ENCODE measurements at places on chromosomes 16 and 17.

- no peak for DNase-seq
Observed at GRCh38 chr17:35021520-35022380, 41.4 kb downstream of the LIG3 start.

- no peak for DNase-seq
Observed at GRCh38 chr17:46163316-46163715, 29.9 kb downstream of the KANSL1 start.

DNA sequence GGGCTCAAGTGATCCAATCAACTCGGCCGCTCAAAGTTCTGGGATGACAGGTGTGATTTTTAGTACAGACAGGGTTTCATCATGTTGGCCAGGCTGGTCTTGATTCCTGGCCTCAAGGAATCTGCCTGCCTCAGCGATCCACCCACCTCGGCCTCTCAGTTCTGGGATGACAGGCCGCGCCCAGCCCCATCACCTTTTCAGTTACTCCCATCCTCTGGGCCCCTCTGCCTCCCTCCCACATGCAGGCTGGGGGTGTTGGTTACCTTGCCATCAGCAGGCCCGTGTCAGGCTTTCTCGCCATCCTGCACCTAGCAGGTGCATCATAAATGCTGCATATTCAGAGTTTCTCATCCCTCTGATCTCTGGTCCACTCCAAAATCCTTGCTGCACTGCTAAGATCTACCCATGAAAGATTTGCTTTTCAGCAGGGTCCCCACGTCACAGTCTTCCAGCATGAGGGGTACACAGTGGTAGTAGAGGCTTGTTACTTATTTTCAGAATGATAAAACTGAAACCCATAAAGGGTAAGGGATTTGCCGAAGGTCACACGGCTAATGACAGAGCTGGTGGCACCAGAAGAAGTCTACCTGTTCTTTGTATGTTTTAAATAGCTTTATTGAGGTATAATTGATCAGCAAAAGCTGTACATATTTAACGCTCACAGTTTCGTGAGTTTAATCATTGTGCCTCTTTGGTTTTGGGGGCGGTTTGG is 16.6 kb downstream of the PMM2 start:
- DNase-seq, result no peak

- peak; percentile 81 for DNase-seq
Observed at GRCh38 chr17:78325076-78325687, 34.7 kb downstream of the SOCS3 start.

GRCh38 chr16:67668495-67669157 is 2.0 kb downstream of the C16orf86 start:
- no peak for DNase-seq

DNA sequence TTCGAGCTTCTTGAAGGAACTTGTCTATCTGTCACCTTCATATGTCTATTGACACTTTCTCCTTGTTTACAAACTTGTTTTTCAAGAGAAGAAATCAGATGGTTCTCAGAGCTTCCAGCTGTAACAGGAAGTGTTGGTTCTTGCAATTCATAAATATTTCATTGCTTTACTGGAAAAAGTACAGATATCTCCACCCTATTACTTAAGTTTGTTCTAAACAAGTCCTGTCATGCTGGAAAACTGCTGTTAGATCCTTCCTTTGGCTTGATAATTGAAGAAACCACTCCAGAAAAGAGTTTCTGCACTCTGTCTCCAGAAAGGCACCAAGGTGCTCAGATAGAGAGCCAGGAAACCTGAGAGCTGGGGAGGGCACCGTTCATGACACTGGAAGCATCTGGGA is 181.6 kb downstream of the DNAH9 start:
- no peak for DNase-seq

DNA sequence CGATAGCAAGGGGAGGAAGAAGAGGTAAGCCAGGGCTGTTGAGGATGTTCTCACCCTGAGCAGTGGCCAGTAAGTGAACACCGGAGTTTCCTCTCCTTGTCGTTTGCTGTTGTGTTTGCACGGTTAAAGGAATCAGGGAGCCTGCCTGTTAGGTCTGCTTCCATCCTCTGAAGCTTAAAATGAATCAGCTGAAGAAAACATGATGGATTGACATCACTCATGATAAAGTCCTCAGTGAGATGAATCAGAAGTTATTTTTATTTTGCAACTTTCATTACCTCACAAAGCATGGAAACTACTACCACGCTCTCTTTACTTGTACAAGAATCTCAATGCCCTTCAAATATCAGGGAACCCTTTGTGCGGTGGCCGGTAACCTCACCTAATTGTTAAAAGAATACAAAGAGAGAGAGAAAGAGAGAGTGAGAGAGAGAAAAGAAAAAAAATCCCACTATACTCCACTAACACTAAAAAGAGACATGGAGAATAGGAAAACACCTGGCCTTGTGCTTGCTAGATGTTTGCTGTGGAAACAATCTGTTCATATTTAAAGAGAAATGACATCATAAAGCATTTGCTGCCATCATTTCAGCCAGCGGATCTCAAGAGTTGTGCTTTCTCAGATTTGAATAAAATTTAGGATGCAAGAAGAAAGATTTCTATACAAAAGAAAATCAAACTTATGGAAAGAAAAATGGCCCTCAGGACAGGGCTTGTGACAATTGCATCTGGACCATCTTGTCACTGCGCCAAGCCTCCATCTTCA is 441.6 kb upstream of the SALL1 start:
- no peak for DNase-seq

GRCh38 chr17:34499576-34499975 is 79.8 kb upstream of the TMEM132E start:
- no peak for DNase-seq

DNA sequence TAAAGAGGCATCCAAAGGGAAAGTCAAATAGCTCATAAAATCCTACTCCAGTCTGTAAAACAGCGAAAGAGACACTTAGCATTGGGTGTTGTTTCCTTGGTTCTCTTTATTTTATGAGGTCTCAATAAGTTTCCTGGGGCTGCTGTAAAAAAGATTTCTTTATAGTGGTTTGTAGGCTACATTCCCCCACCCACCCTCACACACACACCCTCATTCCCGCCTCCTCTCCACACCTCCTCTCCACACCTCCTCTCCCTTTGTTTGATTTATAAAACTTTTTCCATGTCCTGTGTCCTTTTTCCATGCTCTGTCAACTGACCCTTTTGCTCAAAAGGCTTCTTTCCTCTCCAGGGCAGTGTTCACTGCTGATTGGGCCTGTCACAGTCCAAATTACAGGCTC is 178.9 kb upstream of the SOX9 start:
- no peak for DNase-seq

GRCh38 chr17:67132366-67132765 is 88.0 kb downstream of the CACNG1 start:
- no peak for DNase-seq

DNA sequence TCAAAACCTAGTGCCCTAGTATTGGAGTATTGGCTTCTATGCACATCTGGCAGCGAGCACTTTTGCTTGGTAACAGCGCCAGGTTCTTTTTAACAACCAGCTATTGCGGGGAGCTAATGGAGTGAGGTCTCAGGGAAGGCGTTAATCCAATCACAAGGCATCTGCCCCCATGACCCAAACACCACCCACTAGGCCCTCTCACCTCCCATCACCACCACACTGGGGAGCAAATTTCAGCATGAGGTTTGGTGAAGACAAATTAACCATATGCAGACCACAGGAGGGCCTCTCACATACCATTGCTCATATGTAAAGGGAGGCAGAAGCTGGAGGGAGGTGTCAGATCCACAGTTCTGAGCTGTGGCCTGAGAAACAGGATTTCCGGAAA is 893 bp upstream of the ODF4 start:
- DNase-seq, result no peak

GRCh38 chr17:49018748-49019147 is 21.6 kb downstream of the IGF2BP1 start:
- no peak for DNase-seq

DNA sequence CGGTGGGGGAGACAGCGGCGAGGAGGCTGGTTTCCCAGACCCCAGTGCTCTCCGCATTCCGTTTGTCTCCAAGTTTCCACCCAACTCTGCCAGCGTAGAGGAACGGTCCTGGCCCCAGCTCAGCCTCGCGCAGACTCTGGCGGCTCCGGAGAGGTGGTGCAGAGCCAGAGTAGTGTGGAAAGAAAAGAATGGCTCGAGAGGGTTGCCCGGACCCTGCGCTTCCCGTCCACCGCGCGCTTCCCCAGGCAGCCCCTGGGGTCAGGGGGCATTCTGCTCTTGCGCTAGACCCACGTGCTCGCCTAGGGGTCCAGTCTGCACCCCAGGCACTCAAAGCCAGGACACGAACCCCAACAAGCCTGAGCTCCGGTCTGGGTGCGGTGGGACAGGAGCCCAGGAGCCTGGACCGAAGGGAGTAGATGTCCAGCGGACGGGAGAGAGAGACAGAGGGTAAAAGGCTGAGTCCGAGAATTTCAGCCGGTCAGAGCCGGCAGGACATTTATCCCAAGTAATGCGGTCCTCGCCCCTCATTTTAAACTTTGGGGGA is 3.8 kb downstream of the PMP22 start:
- no peak for DNase-seq
